ENCODE measurements at places on chromosomes 3 and 15. TPM values are rescaled to one million over a fixed set of nuclear protein-coding genes. Genes with fewer than 3 reads are reported as not detected.

GRCh38 chr15:77014132-77015081 lies 19.5 kb downstream of the PSTPIP1 start:
- no peaks in the 10 kb centered on the region for H3K4me1 ChIP-seq
- peak overlapping the region; percentile 14 for H3K27ac ChIP-seq
- DNase-seq, result no peak
- no peaks in the 10 kb centered on the region for H3K27me3 ChIP-seq
- no peaks in the 10 kb centered on the region for H3K36me3 ChIP-seq

- no peaks in the 10 kb centered on the region for H3K27me3 ChIP-seq
- H3K27ac ChIP-seq, result no peak overlapping the region
- no peaks in the 10 kb centered on the region for H3K4me1 ChIP-seq
- no peak overlapping the region for H3K4me3 ChIP-seq
- no peaks in the 10 kb centered on the region for H3K36me3 ChIP-seq
- DNase-seq, result no peak
Measured at GRCh38 chr3:135231737-135232136, 436.7 kb downstream of the EPHB1 start.

DNA sequence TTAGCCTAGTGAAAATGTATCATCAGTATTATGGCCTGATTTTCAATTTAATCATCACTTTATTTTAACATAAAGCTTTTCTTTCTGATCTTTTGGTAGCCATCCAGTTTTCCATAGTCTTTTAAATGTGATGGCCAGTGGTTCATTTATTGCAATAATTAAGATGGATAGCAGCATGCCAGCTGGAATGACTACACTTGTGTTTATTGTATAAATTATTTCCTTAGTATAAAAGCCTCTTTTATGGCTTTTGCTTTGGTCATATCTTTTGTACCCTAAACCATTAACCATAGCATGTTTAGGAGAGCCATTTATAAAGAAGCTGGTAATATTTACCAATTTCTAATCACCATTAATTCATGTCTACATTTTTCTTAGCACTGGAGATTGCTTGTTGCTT lies 31.7 kb downstream of the ALCAM start:
- peaks cover 10% of the 10 kb centered on the region for H3K36me3 ChIP-seq
- DNase-seq, result no peak
- H3K4me3 ChIP-seq, result no peak overlapping the region
- H3K27ac ChIP-seq, result no peak overlapping the region
- peaks cover 24% of the 10 kb centered on the region for H3K4me1 ChIP-seq
- H3K27me3 ChIP-seq, result no peaks in the 10 kb centered on the region

CAMK2N2 gene
- total RNA-seq, result 6.1 TPM

NAA80 gene
- total RNA-seq, result 11.4 TPM
